ENCODE measurements at places on chromosomes 4 and X.

DNA sequence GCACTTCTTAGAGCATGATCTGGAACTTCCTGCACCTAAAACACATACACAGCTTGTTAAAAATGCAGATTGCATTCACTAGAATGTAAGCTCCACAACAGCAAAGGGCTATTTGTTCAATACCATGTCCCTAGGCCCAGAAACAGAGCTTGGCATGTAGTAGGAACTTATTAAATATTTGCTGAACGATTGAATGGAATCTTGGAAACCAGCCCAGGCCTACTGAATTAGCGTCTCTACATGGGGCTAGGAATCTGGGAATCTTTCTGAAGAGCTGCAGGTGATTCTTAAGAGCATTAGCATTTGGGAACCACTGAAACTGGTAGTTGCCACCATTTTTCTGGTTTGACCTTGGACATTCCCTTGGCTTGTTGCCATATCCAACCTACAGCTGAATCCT lies 234.1 kb downstream of the STIM2 start:
- DNase-seq: no peak

DNA sequence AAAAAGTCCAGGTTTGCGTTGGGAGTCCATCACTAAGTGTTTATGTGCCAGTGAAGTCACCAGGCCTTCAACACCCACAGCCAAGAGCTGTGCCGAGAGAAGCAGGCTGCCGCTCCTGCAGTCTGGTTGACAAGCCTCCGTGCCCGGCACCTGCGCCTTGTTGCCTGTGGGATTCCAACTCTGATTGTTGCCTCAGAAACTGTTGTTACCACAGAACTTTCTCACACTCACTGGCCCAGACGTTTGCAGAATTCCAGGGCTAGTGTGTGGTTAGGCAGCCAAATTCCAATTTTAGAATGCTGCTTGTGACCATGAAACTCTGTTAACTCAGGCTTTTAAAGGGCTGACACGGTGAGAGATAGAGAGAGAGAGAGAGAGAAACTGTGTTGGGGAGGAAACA lies 119.5 kb upstream of the LIMCH1 start:
- DNase-seq: no peak

DNA sequence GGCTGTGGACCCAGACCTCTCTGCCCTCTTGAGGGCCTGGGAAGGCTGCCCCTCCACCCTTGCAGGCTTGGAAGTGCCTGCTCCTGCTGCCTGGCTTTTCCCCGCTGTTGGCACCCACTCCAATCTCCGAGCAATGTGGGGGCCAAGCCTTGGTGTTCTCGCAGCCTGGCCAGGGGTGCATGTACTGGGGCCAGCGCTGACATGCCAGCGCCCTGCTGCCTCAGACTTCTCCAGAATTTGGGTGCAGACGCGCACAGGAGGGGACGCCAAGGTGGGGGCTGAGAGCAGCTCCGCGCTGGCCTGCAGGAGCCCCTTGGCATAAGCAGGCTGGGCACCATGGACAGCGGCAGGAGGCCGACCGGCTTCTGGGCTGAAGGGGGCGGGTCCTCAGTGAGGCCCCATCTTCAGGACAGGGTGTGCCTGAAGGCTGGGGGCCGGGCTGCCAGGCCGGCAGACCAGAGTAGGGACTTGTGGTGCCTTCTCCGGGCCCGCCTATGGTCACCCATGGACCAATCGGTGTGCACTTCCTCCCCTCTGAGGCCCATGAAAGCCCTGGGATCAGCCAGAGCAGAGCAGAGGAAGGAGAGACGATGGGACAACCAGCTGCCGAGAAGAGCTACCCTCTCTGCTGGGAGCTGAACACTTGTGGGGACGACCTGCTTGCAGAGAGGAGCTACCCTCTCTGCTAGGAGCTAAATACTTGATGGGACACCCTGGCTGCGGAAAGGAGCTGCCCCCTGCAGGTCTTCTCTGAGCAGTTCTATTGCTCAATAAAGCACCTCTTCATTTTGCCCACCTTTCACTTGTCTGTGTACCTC lies 118.3 kb downstream of the DNAAF6 start:
- no peak for DNase-seq

DNA sequence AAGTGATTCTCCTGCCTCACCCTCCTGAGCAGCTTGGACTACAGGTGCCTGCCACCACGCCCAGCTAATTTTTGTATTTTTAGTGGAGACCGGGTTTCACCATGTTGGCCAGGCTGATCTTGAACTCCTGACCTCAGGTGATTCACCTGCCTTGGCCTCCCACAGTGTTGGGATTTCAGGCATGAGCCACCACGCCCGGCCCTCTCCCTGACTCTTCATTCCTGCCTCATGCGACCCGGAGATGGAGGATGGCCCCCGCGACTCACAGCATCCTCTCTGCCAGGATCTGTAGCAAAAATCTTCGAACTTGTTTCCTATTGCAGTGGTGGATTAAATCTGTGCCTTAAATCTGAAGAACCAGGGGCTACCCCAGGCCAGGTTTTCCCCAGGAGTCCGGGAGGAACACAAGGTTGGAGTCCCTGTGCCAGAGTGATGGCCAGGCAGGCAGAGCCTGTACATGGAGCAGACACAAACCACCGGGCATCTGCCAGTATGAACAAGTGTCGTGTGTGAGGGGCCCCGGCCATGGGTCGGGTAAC lies 11.5 kb downstream of the CPLX1 start:
- no peak for DNase-seq

DNA sequence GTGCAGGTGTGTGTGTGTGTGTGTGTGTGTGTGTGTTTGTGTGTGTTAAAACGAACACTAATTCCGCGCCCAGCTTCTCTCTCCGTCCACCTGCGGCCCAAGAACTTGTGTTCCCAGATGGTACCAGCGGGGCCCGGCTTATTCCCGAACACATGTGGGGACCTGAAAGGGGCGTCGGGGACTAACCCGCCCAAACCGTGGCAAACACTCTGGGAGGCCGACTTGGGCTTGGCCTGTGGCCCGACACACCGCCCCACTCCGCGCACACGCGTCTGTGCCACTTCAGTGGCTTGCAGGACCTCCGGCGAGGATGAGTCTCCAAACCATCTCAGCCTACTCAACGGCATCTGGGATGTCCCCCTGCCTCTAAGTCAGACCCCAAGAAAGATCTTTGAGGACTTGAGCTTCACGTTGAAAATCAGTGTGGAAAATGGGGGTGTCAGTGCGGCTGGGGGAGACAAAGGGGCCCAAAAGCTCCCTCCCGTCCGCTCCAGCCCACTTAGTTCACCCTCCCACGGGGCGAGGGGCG lies 790 bp upstream of the HHIP start:
- no peak for DNase-seq

DNA sequence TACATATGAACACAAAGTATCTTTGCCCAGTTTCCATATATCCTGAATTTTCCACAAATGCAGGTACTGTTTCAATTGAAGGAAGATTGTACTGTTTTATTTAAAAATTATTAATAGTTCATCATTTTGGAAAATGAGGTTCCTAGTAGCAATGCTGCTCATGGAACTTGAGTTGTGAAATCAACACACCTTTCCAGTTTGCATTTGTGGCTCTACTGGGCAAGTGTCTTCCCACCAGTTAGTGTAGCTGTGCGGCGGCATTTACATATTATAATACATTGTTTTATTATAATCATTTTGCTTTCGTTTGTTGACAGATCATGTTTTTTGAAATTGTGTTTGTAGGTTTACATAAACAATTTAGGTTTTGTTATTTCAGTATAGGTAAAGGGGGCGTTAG lies 2.0 kb upstream of the DDX3X start:
- DNase-seq: no peak

DNA sequence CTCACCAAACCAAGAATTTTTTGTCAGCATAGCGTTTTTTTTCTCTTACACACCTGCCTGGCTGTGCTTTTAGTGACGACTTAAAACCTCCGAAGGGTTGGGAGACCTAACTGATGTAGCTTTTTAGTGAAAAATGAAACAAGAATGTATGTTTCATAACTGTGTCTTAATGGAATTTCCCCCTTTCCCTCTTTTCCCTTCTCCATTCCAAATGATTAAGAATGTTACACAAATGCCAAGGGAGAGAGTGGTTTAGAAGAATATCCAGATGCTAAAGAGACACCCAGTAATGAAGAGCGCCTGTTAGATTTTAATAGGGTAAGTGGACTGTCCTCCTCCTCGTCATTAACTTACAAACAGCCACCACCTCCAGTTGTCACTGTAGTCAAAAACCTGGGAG lies 33.2 kb upstream of the TBC1D14 start:
- DNase-seq: no peak

DNA sequence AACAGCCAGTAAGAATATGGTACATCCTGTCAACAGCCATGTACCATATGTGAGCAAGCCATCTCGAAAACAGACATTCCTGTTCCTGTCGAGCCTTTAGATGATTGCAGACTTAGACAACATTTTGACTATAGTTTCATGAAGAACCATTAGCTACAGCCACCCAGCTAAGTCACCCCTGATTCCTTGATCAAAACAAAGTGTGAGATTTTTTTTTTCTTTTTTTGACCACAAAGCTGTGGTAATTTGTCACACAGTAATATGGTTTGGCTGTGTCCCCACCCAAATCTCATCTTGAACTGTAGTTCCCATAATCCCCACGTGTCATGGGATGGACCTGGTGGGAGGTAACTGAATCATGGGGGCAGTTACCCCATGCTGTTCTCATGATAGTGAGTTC lies 15.2 kb upstream of the HADH start:
- no peak for DNase-seq

GRCh38 chrX:26915064-26915463 lies 548.1 kb downstream of the PPP4R3C start:
- DNase-seq: no peak

DNA sequence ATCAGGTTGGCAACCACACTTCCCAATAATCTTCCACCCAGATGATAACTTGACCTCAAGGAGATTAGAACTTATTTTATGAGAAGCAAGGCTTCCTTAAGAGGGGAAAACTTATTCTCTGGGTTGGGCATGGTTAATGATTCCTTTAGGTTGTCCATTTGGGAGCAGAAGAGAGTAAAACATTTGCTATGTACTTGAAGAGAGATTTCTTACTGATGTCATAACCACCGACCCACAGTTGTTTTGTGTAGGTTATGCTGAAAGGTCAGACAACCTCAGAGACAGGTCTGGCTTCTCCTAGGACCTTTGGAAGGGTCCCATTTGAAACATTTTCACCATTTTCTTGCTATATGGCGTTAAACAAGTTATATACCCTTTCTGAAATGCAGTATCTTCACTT lies 56.1 kb downstream of the FAM114A1 start:
- DNase-seq: no peak

- no peak for DNase-seq
Observed at GRCh38 chr4:138235419-138235952, 6.7 kb downstream of the SLC7A11 start.

GRCh38 chr4:100269446-100269845 lies 79.2 kb upstream of the DDIT4L start:
- DNase-seq: no peak

DNA sequence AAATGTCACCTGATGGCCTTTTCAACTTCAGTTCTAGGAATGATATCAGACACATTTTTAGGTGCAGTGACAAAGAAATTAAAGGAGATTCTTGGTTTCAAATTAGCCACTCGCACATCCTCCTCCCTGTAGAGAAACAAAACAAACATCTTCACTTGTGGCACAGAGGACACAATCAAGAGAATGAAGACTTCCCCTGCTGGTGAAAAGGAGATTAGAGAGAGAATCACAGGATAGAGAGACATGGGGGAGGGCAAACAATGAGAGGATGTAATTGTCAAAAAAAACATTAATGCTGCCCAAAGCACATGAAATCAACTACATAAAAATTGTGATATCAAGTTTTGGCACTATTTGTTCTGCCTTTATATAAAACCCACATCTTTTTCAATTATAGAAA lies 34.5 kb downstream of the ACE2 start:
- no peak for DNase-seq

GRCh38 chr4:121717680-121718237 lies 21.0 kb upstream of the ANXA5 start:
- no peak for DNase-seq

- no peak for DNase-seq
Observed at GRCh38 chr4:1638873-1639272, 45.2 kb downstream of the FAM53A start.

GRCh38 chr4:10034136-10034535 lies 12.8 kb upstream of the SLC2A9 start:
- no peak for DNase-seq

- DNase-seq: no peak
Observed at GRCh38 chrX:140440876-140441275, 64.0 kb downstream of the SOX3 start.

GRCh38 chr4:77599378-77599777 lies 6.2 kb upstream of the CXCL13 start:
- no peak for DNase-seq

- no peak for DNase-seq
Observed at GRCh38 chr4:164648151-164648848, 105.6 kb upstream of the SMIM31 start.

- DNase-seq: no peak
Observed at GRCh38 chr4:143402776-143403552, 66.3 kb downstream of the GAB1 start.

- DNase-seq: no peak
Observed at GRCh38 chr4:71011451-71011850, 18.0 kb downstream of the DCK start.

DNA sequence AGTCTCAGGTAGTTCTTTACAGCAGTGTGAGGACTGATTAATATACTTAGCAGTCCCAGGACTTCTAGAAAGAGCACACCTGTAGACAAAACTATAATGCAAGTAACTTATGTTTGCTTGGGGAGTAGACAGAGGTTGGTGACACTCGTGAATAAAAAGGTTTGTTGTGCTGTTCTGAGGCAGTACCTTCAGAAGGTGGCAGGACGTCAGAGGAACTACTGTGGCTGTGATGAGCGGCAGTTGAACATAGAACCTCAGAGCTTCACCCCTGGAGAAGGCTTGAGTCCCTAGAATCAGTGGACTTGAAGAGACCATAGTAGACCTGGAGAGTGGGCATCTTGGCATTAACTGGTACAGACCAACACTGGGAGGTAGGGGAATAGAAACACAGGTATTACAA lies 3.3 kb upstream of the GBA3 start:
- DNase-seq: no peak

DNA sequence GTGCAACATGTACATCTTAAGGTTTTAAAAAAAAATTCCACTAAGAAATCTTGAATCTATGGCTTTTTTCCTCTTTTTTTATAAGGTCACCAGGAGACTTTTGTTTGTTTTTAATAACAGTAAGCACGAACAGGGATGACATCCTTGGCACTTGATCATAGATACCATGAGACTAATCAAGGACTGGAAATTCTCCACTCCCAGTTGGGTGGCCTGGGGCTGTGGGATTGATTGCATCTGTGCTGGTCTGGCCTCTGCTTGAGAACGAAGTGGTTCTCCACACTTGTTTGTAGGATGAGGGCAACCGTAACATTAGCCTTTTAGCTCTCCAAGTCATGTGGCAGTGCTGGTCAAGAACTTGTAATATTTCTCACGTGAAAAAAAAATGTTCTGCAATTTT lies 35.4 kb downstream of the SNX25 start:
- no peak for DNase-seq

DNA sequence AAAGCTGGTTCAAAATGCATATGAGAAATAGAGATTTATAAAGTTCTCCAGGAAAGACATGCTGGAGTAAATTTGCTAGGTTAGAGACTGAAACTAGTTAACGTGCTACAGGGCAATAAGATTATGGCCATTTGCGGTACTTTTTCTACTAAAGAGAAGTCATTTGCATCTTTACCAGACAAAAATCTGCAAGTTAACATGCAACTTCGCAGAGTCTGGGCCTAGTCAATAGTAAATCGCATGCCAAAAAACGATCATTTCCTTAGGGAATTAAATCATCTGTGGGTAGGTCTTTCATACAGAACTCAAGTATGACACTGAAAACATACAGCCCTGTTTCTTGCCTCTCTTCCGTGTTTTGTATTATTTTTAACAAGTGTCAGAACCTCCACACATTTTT lies 32.8 kb upstream of the REST start:
- DNase-seq: no peak

GRCh38 chr4:74357965-74358364 lies 7.0 kb upstream of the EREG start:
- DNase-seq: no peak

Data from GM19239 (cell line).